Thyroid gland (tissue), 4 donors: ENCODE measurements at places on chromosomes 7 and 10. TPM values are rescaled to one million over a fixed set of nuclear protein-coding genes. Genes with fewer than 3 reads are reported as not detected.

DNA sequence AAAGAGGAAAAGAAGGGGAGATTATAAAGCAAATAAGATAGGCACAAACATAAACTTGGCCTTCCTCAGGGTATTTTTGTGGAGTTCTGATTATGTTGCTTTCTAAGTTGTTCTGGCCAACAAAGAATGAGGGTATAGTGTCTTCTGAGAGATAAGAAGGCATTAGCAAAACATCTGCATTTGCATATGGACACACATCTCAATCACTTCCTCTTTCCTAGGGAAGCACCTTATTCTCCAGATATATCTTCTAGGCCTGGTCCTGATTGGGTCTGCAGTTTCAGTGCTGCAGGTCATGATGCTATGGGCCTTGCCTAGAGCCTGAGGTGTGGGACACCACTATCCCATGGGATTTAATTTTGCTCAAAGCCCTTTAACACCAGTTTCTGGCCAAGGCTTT, 308.8 kb upstream of the PHYHIPL start:
- H3K36me3 ChIP-seq: no peaks in the 10 kb centered on the region
- H3K4me3 ChIP-seq: no peak overlapping the region
- H3K4me1 ChIP-seq: no peaks in the 10 kb centered on the region

WDR37 gene
- 15.2 TPM for total RNA-seq

DNA sequence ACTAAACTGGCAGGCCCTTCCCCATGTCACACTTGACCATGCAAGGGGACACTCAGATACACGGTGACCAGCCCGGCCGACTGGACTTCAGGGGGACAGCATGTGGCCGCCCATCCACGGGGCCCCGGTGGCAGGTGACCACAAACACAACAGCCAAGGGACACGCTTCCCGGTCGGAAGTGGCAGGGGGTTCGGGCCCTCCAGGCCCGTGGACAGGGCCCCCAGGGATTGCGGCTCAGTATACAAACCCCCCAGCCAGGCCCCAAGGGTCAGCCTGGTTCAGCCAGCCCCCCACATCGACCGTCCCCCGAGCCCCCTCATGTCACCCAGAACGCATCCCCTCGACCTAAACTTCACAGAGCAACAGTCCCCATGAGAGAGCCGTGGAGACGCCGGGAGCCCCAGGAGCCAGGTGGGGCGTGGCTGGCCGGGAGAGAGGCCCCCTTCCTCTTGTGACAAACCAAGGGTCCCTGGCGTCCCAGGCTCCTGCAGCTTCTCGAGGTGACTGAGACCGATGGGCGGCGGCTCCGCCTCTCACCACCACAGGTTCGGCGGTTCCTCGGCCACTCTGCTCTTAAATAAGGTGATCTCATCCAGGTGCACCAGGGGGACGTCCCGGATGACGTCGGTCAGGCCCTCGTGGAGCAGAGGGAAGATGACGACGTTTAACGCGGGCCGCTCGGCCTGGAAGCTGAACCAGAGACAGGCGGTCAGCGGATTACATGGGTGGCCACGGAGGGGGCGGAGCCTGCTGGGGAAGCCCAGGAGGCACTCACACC, 57.8 kb upstream of the TNRC18 start:
- no peaks in the 10 kb centered on the region for H3K27me3 ChIP-seq
- no peak for DNase-seq
- H3K4me3 ChIP-seq: no peak overlapping the region
- H3K36me3 ChIP-seq: no peaks in the 10 kb centered on the region
- no peak overlapping the region for H3K27ac ChIP-seq
- H3K4me1 ChIP-seq: peaks cover 11% of the 10 kb centered on the region

GRCh38 chr7:7315851-7316250, 133.5 kb downstream of the C1GALT1 start:
- no peak overlapping the region for H3K27ac ChIP-seq
- H3K36me3 ChIP-seq: no peaks in the 10 kb centered on the region
- H3K27me3 ChIP-seq: no peaks in the 10 kb centered on the region
- H3K4me1 ChIP-seq: peaks cover 3% of the 10 kb centered on the region
- DNase-seq: no peak

- no peaks in the 10 kb centered on the region for H3K4me1 ChIP-seq
- H3K4me3 ChIP-seq: no peak overlapping the region
- H3K27me3 ChIP-seq: no peaks in the 10 kb centered on the region
- H3K27ac ChIP-seq: no peak overlapping the region
- no peak for DNase-seq
These were observed 122.3 kb downstream of the SLIT1 start for GRCh38 chr10:97063271-97063982.
